ENCODE measurements at places on chromosomes 13 and 19. TPM values are rescaled to one million over a fixed set of nuclear protein-coding genes. Genes with fewer than 3 reads are reported as not detected.

The GAPDHS gene
- total RNA-seq, result not detected

The PEX11G gene
- not detected for total RNA-seq

The AMER2 gene
- not detected for total RNA-seq

The PRR36 gene
- total RNA-seq, result not detected

The BICRA gene
- total RNA-seq, result 19.7 TPM

The BRCA2 gene
- total RNA-seq, result 0.64 TPM

Data from ascending aorta (tissue), 2 donors.